ENCODE measurements at places on chromosomes 6 and 20.

DNA sequence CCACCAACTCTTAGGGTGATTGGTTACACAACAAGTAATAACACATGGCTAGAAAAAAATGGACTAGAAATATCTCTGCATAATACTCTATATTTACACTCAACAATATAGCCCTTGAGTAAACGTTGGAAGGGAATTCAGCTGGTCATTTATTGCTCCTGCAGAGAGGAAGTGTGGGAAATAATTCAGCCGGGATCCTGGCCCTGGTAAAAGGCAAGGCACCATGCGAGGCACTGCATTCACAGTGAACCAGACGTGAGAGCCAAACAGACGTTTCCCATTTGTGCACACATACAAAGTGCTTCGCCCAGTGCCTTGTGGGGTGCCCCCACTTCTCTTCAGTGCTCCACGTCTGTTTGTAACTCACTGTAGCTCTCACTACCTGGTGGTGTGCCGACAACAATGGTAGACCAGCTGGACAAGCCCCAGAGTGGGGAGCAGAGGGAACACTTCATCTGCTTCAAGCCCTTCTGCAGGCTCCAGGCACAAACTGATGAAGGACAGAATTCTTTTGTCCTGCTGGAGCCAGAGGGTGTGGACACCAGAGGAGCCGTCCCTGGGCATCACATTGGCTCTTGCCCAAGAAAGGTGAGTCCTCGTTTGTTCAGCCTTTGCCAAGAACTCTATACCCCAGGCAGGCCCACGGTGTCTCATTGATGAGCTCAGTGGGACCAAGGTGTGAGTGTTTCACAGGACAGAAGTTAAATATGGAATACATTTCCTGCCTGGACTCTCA, 18.8 kb downstream of the SYNDIG1 start:
- DNase-seq: peak; percentile 38

GRCh38 chr20:41654884-41655283, 36.7 kb upstream of the CHD6 start:
- DNase-seq: no peak

GRCh38 chr20:1901704-1902103, 6.5 kb downstream of the SIRPA start:
- no peak for DNase-seq

- no peak for DNase-seq
Observed at GRCh38 chr6:113762641-113763040, 94.5 kb upstream of the MARCKS start.

DNA sequence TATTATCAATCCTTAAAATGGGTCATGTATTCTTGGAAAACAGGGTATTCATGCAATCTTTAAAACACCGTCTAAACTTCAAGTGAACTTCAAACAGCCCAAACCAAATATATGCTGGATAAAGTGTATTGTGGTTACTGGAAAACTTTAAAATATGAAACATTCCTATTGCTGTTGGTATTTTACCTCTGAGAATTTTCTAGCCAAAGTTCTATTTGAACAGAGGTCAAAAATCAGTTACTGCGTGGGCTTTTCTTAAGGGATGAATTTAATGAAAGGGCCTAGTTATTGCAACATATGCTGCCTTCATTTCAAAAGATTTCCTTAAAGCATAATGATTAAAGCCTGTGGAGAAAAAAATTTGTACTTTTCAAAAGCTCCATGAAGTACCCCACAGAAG, 436.0 kb downstream of the PLCB1 start:
- no peak for DNase-seq

GRCh38 chr20:635893-636338, 17.1 kb downstream of the SRXN1 start:
- no peak for DNase-seq

- DNase-seq: no peak
Observed at GRCh38 chr6:40509086-40509485, 78.1 kb downstream of the LRFN2 start.

DNA sequence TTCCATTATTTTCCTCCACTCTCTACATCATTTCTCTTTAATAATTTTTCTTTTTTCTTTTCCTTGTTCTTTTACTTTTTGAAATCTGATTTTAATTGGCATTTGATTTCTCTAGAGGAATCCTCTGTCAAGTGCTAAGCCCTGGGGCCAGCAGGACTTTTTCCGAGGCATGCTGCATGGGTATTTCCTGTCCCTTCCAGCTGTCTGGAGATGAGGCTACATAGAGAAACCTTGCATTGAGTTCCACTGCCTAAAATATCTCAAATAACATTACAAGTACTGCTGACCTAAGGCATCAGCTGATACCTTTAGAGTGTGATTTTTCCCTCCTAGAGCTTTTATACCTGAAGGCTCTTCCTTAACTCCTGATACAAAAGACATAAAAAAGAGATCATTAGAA, 6.2 kb downstream of the RNF217 start:
- no peak for DNase-seq

- no peak for DNase-seq
Observed at GRCh38 chr6:120384671-120385070, 949.6 kb downstream of the TBC1D32 start.

DNA sequence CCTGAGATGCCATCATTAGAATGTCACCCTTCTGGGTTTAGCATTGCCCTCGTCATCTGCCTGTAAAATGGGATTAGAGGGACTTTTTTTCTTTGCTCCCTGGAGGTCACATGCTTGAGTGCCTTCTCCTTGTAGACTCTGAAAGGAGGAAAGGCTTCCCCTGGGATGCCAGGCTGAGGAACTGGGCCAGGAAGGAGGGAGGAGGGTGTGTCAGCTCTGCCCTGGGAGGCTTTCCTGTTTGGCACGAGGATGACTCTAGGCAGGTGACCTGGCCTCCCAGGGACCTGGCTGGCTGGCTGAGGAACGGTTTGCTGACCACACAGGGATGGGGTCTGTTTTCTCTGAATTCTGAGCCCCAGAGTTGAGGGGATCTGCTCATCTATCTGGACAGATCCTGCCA, 137.9 kb upstream of the RNF24 start:
- no peak for DNase-seq

- no peak for DNase-seq
Observed at GRCh38 chr20:20096421-20096820, 44.1 kb downstream of the CFAP61 start.

DNA sequence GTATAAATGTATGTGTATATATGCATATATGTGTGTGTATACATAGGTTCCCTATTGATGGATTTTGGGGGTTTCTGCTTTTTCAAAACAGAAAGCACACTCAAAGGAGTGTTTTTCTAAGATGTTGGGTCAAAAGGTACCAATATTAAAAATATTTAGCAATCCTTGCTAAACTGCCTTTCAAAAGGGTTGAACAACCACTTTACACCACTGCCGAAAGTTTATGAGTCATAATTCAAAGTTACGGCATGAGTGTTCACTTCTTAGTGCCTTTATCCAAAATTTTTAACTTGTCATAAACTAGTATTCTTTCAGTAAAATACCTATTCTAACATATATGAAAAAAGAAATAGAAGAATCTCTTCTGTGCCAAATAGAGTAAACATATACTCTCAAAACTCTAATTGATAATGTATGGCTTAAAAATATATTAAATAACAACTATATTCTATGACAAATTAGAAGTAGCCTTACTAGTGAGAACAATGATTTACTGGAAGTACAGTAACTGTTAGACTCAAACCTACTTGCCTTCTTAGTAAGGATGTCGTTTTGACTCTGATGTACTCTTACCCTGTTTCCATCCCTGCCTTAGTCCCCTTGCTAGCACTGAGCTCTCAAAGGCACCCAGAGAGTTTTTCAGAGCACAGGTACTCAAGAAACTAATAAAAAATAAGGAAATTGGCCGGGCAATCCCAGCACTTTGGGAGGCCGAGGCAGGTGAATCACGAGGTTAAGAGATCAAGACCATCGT, 136.1 kb downstream of the INSM1 start:
- no peak for DNase-seq

DNA sequence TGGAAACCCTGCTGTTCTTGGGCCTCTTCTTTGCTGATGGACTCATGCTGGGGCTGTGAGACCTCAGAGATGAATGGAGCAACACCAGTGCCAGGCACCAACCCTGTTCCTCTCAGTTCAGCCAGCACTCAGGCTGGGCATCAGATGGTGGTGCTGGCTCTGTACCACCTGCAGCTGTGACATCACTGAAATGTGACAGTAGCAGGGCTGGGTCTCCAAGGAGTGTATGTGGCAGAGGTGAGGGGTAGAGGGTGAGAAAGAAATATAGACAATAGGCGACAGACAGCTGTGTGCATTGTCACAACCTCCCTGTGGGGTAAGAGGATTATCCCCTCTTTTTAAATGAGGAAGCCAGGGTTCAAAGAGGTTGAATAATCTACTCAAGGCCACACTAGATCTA, at the start of gene TP53TG5:
Gene TP53TG5 (minus strand): TSS at position 135 of the 400 bp plus-strand sequence. CDS start 89 bp downstream, at position 46.
- DNase-seq: no peak

DNA sequence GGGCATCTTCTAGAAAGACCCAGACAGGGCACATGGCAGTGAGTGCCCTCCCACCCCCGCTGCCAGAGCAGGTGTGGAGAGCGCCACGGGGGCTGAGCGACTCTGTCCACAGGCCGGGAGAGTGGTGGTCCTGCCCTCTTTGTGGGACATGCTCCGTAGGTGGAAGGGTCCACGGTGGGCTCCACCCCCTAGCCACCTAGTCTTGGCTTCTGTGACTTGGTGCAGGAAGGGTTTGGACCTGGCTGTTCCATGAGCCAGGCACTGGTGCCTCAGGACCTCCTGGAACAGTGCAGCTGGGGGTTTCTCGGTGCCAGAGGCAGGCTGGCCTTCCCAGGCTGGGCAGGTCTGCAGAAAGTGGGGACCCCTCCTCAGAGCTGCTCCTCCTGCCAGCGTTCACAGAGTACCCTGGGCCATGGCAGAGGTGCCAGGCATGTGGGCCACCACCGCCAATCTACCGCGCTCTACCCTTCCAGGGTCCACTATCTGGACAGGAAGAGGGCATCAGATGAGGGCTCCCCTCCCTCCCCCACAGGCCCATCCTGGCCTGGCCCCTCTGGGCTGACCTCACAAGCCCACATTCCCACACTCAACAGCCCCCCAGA, 23.0 kb downstream of the SLCO4A1 start:
- no peak for DNase-seq

GRCh38 chr6:28496099-28496779, 19.4 kb downstream of the GPX6 start:
- no peak for DNase-seq

DNA sequence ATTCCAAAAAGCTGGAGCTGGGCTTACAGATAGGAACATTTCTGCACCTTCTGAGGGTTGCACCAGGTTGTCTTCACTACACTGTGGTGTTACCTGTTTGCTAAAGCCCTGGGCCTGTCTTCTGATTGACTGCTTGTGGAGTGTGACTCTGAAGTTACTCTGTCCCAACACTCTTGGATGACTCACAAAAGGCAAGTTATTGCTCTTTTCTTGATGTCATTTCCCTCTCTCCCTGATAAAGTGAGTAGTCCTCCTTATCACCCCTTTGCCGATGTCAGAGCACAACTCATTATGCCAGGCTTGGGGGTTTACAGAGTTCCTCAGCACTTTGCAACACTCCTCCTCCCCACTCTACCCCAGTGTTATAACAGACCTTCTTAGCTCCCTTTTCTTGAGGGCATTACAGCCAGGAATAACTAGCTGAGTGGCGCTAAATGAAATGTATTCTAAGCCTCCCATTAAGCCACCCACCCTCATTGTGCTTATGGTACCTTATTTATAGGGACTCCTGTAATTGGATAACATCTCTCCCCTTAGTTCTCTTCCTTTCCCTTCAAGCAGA, 36.1 kb upstream of the NKX2-4 start:
- no peak for DNase-seq

DNA sequence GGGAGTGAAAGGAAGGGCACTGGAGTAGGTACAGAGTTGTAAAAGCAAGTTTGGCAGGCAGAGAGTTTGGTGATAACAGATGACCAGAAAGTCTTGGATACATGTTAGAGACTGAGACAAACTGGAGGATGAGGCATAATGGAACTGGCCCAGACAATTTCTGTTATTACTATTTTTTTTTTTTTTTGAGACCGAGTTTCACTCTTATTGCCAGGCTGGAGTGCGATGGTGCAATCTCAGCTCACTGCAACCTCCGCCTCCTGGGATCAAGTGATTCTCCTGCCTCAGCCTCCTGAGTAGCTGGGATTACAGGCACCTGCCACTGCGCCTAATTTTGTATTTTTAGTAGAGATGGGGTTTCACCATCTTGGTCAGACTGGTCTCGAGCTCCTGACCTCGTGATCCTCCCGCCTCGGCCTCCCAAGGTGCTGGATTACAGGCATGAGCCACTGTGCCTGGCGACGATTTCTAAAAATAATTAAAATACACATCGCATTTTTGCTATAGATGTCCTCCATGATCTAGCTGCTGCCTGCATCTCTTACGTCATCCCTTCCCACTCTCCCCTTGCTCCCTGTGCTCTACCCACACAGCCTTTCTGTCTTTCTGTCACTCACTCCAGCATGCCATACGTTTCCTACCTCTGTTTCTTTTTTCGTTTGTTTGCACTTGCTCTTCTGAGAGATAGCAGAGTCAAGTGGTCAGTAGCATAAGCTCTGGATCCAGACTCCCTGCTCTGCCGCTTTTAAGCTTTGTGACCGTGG, 23.5 kb downstream of the MAPK14 start:
- DNase-seq: no peak

DNA sequence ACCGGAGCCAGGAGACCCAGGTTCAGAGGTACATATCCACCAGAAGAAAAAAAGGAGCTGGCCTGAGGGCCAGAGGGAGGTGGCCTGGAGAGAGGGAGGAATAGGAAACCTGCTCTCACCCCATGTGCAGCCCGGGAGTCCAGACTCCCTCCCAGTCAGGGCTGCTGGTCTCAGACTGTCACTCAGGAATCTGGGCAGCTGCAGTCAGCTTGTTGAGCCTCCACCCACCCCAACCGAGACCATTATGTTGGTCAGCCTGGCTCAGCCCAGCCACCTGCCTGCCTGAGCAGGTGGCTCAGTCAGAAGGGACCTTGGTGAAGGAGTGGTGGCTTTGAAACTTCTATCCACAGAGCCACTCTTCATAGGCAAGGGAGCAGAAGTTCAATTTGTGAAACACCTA, 53.3 kb upstream of the EPB41L1 start:
- peak; percentile 18 for DNase-seq

DNA sequence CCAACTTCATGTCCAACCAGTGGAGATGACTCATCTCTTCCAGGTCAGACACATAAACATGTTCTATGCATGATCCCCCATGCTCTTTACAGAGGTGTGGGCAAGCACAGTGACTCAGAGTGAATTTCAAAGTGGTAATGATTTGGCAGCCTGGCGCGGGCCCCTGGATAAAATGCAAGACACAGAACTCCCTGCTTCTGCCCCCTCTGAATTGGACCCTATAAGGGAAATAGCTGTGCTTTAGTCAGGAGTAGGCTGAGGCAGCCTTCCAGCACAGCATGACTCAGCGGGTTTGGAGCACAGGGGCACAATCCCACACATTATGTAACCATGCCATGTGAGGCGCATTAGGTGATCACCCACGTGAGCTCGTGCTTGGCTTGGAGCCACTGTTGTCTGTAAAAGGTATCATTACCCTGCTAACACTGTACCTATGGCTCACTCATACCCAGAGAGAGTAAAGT, 127.4 kb downstream of the C6orf118 start:
- peak; percentile 21 for DNase-seq

- DNase-seq: no peak
Observed at GRCh38 chr6:55897346-55897745, 22.0 kb upstream of the BMP5 start.
